ENCODE measurements at places on chromosomes 3 and 15.

DNA sequence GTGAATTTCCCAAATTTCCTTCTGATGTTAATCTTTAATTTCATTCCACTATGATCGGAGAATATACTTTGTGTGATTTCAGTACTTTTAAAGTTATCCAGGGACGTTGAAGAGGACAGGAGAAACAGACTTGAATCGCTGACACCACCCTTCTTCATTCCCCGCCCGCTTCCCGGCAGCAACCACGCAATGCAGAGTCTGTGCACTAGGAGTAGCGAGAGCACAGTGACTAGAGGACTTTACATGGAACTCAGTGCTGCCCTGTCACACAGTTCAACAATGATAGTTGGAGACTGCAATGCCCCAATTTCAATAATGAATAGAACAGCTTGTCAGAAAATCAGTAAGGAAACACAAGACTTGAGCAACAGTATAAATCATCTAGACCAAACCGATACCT, 73.9 kb downstream of the RNF13 start:
- DNase-seq: no peak

DNA sequence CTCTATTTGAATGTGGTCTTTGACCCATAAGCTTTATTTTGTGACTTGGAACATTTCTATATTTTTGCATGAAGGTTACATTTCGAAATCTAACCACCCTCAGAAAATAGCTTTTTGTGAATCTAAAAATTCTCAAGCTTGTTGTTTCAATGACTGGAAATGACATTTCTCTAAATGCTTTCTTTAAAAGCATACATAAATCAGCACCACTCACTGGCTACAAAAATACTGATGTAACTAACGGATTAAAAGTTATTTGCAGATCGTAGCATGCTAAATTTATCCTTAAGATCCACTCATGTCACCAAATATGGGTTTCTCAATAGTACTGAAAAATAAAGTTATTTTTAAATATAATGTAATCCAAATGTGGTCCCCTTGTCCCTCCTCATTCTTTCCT, 55.2 kb upstream of the ACAN start:
- no peak for DNase-seq

- DNase-seq: no peak
Observed at GRCh38 chr3:53554559-53555067, 60.2 kb downstream of the CACNA1D start.

- no peak for DNase-seq
Observed at GRCh38 chr3:190499122-190499521, 14.8 kb upstream of the IL1RAP start.

GRCh38 chr3:94303266-94303665, 240.4 kb downstream of the NSUN3 start:
- no peak for DNase-seq

- no peak for DNase-seq
Observed at GRCh38 chr3:175410251-175410650, 551.1 kb downstream of the NAALADL2 start.

DNA sequence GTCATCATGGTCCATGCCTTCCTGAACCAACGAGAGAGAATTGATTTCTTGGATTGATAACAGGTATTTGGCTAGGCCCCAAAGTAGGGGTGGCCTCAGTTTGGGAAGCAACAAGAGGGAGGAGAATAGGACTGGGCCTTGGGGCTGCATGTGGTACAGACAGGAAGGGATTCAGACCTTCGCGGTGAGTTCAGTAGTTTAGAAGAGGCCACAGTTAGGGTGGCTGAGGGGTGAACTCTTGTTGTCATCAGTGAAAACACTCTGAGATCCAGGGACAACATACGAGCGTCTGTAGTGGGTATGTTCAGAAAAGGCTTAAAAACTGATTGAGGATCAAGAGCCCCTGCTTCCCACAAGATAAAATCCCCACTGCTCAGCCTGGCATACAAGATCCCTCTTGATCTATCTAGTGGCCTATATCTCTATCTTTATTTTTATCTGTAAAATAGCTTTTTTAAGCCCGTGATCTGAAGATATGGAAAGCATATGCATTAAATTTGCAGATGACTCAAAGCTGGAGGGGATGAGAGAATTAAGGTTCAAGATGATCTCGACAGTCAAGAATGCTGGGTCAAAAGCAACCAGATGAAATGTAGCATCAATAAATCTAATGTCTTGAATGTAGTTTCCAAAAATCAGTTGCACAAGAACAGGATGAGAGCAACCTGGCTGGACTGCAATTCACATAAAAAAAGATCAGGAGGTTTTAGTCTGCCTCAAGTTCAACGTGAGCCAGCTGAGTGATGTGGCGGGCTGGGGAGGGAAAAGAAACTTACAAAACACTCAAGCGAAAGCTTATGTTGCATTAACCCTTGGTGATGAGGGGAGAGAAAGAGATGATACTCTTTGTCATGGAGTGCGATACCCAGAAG, 221.1 kb upstream of the TLE3 start:
- no peak for DNase-seq

GRCh38 chr3:68089572-68090011, 435.2 kb upstream of the SUCLG2 start:
- DNase-seq: no peak

DNA sequence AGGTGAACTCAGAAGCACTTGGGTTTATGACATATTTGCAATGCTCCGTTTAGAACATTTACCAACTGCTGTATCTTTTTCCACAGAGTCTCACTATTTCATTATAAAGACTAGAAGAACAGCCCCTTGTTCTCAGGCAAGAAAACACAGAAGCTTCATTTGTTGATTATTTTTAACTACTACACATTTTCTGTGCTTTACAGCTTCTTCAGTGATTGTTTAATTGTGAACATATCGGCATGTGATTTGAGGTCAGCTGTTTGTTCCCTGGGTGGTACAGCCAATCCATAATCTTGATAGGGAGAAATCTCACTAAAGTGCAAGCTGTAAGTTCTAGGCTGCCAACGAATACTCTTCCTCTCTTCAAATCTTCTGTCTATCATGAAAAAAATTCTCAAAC, 31.0 kb upstream of the DLG1 start:
- DNase-seq: no peak

DNA sequence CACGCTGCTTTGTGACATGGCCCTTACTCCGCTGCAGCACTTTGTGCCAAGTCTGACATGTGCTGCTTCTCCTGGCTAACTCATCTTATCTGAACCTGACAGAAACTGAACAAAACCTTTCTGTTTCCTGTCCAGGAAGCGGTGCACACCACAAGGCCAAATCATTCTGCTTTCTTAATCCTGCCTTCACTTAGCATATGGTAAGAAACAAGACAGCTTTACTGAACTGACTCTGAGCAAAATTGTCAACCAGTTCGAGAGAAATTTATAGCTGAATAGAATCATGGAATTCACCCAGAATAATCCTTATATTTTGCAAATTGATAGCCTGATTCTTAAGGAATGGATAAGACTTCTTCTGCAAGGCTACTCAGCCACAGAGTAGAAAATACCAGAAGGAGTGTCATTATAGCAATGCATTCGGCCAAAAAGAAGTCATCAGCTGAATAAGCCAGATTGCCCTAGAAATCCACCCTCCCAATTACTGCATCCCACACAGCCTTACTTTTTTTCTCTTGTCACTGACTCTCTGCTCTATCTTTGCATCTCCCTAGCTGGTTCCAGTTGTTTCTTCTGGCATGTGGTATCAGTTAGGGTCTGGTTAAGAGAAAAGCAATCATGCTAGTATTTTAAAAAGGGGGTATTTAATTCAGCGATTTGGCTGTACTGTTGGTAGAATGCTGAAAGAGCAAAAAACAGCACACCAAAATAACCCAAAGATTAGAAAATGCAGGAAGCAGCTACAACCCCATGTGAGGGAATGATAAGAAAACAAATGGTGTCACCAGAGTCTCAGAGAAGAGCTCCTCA, 41.6 kb upstream of the STRIT1 start:
- DNase-seq: no peak

- DNase-seq: no peak
Observed at GRCh38 chr15:57364282-57365007, 11.9 kb upstream of the CGNL1 start.

DNA sequence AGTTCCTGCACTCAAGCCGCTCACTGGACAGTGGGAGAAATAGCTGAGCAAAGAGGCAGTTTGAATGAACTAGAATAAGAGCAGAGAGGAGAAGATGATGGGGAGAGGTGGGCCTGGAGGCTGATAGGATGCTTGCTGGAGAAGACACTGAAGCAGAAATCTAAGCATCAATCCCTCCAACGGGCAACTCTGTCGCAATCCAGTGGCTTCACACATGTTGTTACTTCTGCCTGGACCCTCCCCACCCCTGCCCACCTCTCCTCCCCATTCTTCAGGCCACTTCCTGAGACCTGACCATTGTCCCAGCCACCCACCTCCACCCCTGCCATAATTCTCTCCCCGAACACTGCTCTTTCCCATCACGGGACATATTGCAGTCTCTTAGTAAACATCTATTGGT, 76.0 kb downstream of the SRGAP3 start:
- no peak for DNase-seq

- no peak for DNase-seq
Observed at GRCh38 chr3:134597390-134597970, 53.3 kb downstream of the KY start.

DNA sequence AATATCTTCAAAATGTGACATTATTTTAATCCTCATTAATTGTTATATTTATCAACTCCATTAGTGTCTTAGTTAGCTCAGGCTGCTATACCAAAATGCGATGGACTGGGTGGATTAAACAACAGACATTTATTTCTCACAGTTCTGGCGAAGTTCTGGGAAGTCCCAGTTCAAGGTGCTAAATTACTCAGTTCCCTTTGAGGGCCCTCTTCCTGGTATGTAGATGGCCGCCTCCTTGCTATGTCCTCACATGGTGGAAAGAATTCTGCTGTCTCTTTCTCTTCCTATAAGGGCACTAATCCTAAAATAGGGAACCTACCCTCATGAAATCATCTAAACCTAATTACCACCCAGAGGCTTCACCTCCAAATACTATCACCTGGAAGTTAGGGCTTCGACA, 38.8 kb upstream of the DUT start:
- DNase-seq: no peak

- no peak for DNase-seq
Observed at GRCh38 chr15:34327906-34328305, 9.7 kb downstream of the SLC12A6 start.

- no peak for DNase-seq
Observed at GRCh38 chr3:39106281-39106811, 1.1 kb downstream of the GORASP1 start.

- no peak for DNase-seq
Observed at GRCh38 chr3:5014391-5014790, 35.2 kb downstream of the BHLHE40 start.

GRCh38 chr15:70856884-70857561, 3.1 kb upstream of the LARP6 start:
- DNase-seq: no peak

- no peak for DNase-seq
Observed at GRCh38 chr3:45118615-45119071, 27.5 kb downstream of the CDCP1 start.

- DNase-seq: no peak
Observed at GRCh38 chr3:38210141-38210757, 44.9 kb downstream of the OXSR1 start.

- no peak for DNase-seq
Observed at GRCh38 chr3:179716811-179717210, 64.0 kb downstream of the USP13 start.

DNA sequence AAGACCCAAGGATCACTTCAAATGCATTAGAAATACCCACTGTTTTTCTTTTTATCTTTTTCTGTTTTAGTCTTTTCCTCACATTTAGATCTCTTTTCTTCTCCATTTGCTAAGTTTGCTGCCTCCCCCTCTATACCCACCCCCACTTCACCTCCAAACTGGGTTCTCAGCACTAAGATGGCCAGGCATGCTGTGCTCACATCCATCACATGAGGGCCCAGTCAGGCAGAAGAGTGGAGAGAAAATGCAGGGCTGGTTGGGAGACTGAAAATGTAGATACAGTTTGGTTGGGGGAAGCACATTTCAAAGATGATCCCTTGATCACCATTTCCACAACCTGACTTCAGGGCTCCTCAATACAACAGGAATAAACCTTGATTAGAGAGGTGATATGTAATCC, 8.7 kb downstream of the GAP43 start:
- DNase-seq: no peak

- DNase-seq: no peak
Observed at GRCh38 chr15:88940110-88940675, 27.0 kb upstream of the MFGE8 start.

- DNase-seq: no peak
Observed at GRCh38 chr3:121981473-121981872, 40.6 kb downstream of the ILDR1 start.

- DNase-seq: no peak
Observed at GRCh38 chr3:175598740-175599139, 739.6 kb downstream of the NAALADL2 start.

DNA sequence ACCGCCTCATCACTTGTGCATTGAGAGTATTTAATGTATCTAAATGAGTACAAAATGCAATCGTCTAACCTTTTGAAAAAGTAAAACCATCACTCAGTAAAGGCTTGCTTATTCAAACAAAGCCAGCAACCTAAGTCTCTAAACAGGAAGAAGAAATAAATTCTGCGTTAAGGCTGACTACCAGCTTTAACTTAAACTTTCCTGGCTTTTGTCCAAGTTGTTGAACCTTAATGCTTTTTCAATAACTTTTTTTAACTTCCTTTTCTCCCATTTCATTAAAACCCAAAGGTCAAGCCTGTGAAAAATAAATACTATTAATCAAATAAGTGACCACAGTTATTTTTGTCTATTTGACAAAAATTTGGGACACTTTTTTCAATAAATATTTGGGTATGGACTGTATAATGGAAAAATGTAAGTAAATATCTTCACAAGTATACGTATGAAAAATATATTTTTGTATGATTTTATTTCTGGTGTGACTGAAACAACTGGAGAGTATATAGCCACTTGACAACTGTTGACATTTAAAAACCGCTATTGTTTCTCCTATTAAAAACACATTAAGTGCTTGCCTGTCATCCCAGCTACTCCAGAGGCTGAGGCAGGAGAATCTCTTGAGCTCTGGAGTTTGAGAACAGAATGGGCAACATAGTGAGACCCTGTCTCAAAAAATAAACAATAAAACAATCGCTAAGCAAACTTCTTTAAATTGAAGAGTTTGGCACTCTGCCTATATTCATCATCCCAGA, 2.9 kb downstream of the KLHL24 start:
- DNase-seq: no peak
